Inflammatory macrophage treated with lipopolysaccharide for 4 hours (primary cell): ENCODE measurements at places on chromosomes 4 and X.

- DNase-seq = no peak
Measured at GRCh38 chr4:13711233-13711785, 83.8 kb upstream of the BOD1L1 start.

DNA sequence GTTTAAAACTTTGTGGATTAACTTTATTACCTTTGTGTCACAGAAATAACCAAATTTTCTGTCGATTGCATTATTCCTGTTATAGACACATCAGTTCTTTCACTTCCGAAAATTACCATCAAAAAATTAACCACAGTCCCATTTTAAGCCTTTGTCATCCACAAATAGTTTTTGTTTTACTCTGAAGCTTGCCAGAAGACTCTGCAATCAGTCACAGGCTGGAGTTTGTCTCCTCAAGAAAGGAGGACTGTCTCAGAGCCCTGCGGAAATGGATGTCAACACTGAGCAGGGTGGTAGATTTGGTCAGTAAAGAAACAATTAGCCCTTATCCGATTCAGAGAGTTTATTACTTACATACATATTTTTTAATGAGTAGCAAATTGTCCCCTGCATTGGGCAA is 20.1 kb upstream of the TCEAL4 start:
- no peak for DNase-seq

DNA sequence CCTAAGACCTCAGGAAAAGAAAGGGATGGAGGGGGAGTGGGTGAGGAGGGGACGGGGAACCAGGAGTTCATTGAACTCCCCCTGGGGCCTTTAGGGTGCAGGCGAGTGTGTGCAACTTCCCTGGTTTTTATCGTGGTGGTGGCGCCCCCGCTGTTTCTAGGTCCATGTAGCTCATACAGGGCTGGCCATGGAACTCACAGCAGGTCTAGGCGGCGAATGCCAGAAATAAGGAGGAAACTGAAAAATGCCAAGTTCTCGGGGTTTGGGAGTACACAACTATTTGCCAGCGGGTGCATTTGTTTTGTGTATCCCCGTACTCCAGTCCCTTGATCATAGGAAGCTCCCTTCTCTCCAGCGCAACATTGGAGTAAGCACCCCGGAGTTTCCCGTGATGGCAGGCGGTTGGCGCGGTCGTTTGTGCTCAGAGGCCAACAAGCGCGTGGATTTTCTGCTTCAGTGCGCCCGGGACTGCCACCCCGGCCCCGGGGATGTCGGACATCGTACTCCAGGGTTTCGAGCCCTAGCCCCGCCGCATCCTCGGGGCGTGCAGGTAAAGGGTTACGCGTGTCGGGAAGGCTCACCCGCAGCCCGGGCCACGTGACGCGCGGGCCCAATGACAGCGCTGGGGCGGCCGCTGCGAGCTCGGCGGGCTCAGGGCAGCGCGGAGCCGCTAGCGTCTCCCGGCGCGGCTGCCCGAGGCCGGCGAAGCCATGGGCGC is 208.9 kb downstream of the NWD2 start:
- DNase-seq = peak; percentile 42

GRCh38 chr4:169241464-169241863 is 29.3 kb downstream of the SH3RF1 start:
- DNase-seq = peak; percentile 11

- no peak for DNase-seq
Measured at GRCh38 chr4:169988252-169988651, 37.9 kb downstream of the MFAP3L start.

DNA sequence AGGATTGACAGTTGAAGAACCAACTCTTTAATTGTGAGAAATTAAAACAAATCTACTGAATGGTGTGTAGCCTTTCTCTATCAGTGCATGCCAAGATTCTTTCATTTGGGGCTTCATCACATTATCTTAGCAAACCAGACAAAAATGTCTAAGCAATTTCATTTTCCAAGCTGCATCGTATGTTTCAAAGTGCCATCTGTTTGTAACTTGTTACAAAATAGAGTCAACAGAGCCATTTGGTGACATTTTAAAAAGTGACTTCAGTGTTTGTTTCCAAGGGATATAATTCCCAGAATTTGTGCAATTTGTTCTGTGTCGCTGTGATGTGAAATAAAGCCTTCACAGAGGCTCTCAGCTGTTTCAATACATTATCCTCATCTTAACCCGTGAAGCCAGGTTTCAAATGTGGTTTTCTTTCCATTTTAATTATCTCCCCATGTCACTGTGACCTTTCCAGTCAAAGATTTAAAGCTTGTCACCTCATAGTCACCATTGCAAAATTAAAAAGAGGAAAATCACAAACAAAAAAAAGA is 46.0 kb upstream of the C1QTNF7 start:
- no peak for DNase-seq
